ENCODE measurements at places on chromosomes 5 and 9.
A peak's percentile ranks its signal among the peaks of the same experiment; 100 is the strongest.

DNA sequence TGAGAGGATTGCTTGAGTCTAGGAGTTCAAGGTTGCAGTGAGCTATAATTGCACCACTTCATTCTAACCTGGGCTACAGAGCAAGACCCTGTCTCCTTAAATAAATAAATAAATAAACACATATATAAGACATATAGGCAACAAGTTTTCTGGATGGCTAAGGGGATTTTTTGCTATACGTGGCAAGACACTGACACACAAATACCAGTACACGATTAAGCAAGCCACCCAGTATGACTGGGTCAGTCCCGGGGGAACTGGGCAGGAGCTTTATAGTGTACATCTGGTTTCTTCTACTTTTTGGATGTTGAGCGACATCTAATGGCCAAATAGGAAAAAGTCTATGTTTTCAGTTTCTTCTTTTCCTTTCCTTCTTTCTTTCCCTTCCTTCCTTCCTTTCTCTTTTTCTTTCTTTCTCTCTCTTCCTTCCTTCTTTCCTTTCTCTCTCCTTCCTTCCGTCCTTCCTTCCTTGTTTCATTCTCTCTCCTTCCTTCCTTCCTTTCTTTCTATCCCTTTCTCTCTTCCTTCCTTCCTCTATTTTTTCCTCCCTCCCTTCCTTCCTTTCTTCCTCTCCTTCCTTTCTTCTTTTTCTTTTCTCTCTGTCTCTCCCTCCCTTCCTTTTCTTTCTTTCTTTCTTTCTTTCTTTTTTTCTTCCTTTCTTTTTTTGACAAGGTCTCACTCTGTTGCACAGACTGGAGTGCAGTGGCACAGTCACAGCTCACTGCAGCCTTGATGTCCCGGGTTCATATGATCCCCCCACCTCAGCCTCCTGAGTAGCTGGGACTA is 47.0 kb upstream of the PLIN2 start:
- peak; percentile 93 for DNase-seq

DNA sequence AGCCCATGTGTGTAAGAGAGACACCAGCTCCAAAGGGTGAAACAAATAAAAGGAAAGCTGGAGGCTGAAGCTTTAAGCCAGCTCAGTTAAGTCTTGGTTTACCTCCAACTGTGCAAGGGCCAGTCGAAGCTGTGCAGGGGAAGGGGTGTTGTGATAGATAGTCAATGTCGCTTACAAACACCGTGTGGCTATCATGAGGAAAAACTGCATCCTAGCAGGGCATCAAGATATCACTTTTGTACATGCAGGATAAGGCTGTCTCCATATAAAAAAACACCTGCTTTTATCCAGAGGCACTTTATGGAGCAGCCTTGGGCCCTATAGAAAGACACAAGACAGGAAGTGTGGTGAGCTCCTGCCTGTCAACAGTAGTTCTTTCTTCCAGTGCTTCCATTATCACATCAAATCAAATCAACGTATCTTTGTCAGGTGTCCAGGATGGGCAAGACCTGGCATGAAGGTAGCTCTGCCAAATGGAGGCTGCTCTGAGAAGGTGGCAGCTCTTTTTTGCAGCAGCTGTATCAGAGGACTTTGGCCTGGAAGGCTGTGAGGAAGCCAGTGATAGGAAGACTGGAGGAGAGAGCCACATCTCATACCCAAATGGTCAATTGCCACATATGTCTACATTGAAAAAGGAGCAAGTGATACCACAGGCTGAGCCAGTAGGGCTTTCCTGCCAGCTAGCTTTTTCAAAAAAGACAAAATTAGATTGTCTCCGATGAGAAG is 29.3 kb upstream of the SELENOP start:
- DNase-seq: peak; percentile 17

- DNase-seq: no peak
Measured at GRCh38 chr5:170606941-170607340, 103.1 kb downstream of the KCNIP1 start.

DNA sequence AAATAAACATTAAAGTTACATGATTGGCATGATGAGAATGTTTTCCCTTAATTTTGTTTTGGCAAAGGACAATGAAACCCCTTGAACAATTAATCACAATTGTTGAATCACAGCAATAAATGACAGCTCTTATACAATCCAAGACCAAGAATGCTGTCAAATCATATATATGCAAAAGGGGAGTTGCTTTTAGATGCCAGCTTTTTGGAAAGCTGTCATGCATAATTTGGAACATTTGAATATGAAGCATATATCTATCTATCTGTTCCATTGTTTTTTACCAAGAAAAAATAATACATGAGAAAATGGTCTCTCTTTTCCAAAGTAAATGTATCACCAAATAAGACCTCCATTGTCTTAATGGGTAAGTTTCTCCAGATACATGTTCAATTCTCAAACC is 44.5 kb downstream of the SPOCK1 start:
- no peak for DNase-seq

GRCh38 chr9:16309469-16310271 is 560.8 kb downstream of the BNC2 start:
- DNase-seq: peak; percentile 67

GRCh38 chr5:131630963-131631350 is 4.1 kb downstream of the RAPGEF6 start:
- peak; percentile 32 for DNase-seq

GRCh38 chr5:95777441-95777840 is 45.1 kb downstream of the GLRX start:
- peak; percentile 78 for DNase-seq

DNA sequence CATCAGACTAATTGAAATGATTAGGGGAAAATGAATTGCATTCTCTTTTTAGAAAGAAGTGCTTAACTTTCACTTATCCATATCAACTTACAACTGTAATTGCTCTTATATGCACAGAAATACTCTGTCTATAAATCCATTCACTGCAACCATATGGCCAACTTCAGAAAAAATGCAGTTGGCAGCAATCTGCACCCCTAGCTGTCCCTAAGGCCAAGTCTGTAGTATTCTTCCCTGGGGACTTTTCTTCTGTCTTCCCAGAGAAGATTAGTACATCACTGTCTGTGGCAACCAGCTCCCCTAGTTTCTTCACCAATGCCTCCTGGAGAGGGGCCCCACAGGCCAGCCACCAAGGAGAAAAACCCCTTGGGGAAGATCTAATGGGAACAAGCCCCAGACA is 45.4 kb downstream of the ABCA1 start:
- DNase-seq: no peak

- DNase-seq: no peak
Measured at GRCh38 chr5:100840789-100841188, 62.3 kb downstream of the ST8SIA4 start.

DNA sequence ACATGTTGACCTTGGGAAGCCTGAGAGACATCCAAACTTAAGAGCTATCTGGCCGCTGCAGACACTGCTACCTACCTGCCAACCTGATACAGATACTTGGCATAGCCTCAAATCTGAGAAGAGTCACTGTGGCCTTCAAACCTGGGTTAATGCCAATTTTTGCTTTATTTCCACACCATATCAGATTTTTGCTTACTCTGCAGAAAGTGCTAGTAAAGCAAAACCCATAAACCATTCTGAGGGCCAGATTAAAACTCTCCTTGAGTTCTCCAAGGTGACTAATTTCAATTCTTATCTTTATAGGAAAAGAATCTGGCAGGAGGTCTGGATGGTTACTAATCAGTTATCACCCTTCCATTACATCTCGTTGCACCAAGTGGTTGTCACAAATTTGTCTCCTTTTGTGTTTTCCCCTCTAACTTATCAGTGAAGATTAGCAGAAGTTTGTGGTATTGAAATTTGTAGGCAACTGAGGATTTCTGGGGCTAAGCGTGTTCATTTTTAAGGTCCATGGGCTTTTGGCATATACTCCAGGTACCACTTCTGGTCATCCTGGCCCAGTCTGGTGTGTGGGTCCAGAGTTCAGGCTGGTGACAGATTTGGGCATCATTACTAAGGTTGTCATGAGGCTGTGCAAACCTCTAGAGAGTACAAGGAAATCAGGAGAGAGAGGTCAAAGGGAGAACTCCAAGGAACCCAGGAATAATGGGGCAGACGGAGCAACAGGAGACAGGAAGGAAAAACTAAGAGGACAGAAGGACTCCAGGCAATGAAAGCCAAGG is 177.9 kb downstream of the TSSK1B start:
- no peak for DNase-seq

GRCh38 chr5:163094492-163095180 is 342.8 kb upstream of the CCNG1 start:
- no peak for DNase-seq

GRCh38 chr9:88991066-88992034 is at the start of gene S1PR3:
TSS of gene S1PR3 (plus strand) at chr9:88991468. CDS start at chr9:89001201, 9,733 bp downstream.
- peak; percentile 70 for DNase-seq
